Stimulated activated CD4-positive, alpha-beta T cell treated with anti-CD3 and anti-CD28 coated beads, Interleukin-1b, Interleukin-23, amount 100 ng/mL, for 1 hour (primary cell): ENCODE measurements at places on chromosomes 12 and 14.

DNA sequence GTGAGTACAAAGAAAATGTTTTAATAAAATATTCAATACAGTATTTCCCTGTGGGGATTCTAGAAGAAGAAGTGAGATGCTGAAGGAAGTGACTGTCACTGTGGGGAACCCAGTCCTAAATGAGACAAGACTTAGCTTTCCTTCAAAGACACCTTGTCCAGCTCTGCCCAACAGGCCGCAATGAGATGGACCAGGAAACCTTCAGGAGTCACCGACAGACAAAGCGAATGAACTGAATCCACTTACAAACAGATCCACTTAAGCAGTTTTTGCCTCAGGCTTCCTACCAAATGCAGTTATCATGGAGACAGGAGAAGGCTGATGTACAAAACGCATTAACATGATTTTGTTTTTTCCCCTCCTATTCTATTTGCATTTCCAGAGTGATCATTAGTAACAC, 9.6 kb downstream of the KCNJ8 start:
- no peak for DNase-seq

GRCh38 chr14:76829650-76830421, 3.6 kb downstream of the LRRC74A start:
- DNase-seq = no peak

DNA sequence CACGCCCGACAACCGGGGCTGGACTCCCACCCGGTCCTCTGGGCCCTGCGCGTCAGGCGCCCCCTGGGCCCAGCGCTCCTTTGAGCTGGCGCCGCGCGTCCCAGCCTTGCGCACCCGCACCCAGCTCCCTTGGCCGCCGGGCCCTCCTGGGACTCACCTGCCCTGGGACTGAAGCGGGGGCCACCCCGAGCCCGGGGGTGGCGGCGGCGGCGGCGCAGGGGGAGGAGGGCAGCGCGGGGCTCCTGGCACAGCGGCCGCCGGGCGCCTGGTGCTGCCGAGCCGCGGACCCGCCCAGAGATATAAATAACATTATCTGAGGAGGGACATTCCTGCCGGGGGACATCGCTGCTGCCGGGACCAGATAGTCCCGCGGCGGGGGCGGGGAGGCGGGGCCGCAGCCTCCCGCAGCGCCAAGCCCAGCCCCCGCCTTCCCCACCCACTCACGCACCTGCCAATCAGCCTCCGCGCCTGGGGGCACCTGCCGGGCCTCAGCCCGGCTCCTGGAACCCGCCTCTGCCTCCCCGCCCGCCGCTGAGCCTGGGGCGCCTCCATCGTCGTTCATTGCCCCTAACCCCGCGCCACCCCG, at the start of gene SPTB:
Gene SPTB, minus strand, starts transcription at position 273 of the 586 bp plus-strand sequence. CDS start 56,813 bp downstream, outside the sequence.
- peak; percentile 43 for DNase-seq

- DNase-seq = peak; percentile 37
These were observed 113.7 kb downstream of the NCOR2 start for GRCh38 chr12:124453419-124454351.

GRCh38 chr14:92635031-92635430, 113.4 kb downstream of the LGMN start:
- DNase-seq = no peak

- no peak for DNase-seq
These were observed 173.2 kb upstream of the PWP1 start for GRCh38 chr12:107512391-107512790.
